ENCODE measurements at places on chromosomes 2 and 18. TPM values are rescaled to one million over a fixed set of nuclear protein-coding genes. Genes with fewer than 3 reads are reported as not detected.

The FAM237A gene
- not detected for total RNA-seq

DNA sequence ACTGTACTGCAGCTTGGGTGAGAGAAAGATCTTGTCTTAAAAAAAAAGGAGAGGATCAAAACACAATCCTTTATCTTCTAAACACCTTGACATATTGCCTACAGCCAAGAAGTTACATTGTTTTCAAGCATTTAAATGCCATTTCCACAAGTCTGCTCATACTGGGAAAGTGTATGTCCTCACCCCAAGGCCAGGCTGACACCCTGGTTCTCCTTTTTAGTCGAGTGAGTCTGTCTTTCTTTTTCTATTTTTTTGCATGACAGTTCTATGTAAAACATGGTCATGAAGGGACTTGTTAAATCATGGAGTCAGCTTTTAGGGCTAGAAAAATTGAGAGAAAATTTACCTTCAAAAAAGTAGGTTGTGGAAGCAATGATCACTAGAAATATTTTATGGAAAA, 233.3 kb downstream of the FAM210A start:
- no peak for DNase-seq

GRCh38 chr2:3768960-3769765, 65.8 kb downstream of the DCDC2C start:
- DNase-seq = no peak

DNA sequence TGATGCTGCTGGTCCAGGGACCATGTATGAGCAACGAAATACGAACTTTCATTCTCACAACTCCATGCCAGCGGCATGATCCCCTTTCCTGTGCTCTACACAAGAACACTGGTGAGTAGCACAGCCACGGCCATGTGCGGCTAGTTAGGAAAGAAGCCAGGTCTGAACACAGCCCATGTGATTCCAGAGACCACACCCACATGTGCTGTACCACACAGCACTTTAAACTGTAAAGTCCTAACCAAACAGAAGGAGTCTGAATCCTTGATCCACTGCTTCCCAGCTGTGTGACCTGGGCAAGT, 33.0 kb upstream of the ACAA2 start:
- DNase-seq = peak; percentile 66

DNA sequence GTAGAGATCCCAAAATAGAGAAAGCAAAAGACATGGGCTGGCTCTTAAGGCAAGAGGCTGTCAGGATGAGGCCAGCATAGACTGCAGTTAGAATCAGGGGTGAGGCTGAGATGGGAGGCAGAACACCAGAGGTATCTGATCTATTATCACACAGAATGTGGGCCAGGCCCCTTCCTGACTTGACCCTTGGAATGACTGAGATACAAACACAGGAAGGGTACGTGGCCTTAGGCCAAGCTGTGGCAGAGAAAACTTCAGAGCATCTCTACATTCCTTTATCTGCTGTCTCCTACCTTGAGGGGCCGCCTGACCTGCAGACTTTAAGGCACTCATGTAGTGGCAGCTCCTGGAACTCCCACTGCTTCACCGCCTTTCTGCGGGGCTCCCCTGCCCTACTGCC, 28.4 kb downstream of the TMEM17 start:
- DNase-seq = no peak

DNA sequence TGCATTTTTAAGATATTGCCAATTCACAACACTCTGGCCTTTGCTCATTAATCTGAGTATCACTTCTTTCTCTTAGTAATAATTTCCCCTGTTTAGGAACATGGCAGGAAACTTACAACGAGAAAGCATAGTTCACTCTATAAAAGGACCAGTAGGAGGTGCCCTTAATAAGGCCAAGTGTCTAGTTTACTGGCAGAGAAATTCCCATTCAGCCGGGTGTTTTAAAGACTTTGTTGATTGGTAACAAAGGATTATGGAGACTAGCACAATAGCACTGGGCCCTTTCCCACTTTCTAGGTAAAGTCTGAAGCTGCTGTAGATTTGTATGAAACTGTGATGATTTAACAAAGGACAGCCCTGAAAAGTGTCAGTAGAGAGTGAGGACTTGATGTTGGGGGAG, 3.1 kb downstream of the DCC start:
- DNase-seq = no peak

GRCh38 chr18:79782566-79783308, 15.0 kb upstream of the KCNG2 start:
- no peak for DNase-seq

GRCh38 chr2:231429152-231429551, 33.6 kb downstream of the B3GNT7 start:
- DNase-seq = no peak

The PLEK gene
- not detected for total RNA-seq

The PPP1R1C gene
- total RNA-seq = 0.51 TPM

DNA sequence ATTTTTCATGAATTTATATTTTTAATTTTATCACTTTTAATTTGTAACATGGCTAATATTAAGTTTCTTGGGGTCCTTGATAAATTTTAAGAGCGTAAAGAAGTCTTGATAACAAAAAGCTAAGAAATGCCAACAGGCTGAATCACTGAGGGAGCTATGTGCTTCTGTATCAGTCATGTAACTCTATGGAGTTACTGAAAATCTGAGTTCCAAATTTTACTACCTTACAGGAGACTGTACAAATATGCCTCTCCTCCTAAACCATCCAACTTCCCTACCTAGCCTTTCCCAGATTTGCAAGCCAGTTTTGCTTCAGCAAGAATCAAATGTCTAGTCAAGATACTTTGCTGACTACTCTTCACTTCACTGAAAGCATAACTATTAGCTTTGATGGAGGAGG, 35.7 kb downstream of the FEZ2 start:
- no peak for DNase-seq

DNA sequence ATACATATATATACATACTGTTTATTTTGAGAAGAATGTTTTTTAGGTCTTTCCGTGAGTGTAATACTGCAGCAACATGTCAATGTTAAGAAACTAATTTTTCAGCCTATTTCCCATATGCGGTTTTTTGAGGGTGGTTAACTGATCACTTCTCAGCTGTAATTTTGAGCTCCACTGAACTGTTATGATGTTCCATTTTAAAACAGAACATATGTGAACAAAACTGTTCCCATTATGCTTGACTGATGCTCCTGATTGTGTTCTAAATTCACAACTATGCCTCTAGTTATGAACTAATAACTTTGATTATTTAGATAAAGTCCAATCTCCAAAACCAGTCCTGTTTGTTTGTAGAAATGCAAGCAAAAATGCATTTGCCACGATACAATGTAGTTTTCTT, 511.2 kb upstream of the FSIP2 start:
- DNase-seq = no peak

DNA sequence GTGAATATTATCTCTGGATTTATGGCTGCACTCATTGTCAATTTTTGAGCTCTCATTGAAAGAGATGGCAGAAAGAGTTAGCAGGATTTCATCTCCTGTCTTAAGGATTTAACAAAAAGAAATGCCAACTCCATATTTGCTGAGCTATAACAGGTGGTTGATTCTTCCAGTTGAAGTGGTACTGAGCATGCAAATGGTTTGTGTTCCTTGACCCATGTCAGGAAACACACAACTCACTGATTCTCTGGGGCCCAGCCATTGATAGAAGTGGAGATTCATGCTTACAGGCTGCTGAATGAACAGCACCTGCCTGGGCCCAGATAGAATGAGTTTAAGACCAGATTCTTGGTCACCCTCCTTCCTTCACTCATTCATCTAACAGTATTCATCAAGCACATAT, 128.8 kb downstream of the CERS6 start:
- DNase-seq = no peak

GRCh38 chr2:23793476-23793875, 133.4 kb downstream of the ATAD2B start:
- DNase-seq = no peak

Data from myocyte (in vitro differentiated cells).